Activated T-cell treated with anti-CD3 and anti-CD28 coated beads, Interleukin-2, amount 50 U/mL, for 24 hours (primary cell): ENCODE measurements at places on chromosomes 13 and 19.
A peak's percentile ranks its signal among the peaks of the same experiment; 100 is the strongest.

- no peaks in the 10 kb centered on the region for H3K36me3 ChIP-seq
- peaks cover 17% of the 10 kb centered on the region for H3K4me1 ChIP-seq
- H3K27me3 ChIP-seq: peaks cover 56% of the 10 kb centered on the region
- no peak overlapping the region for H3K4me3 ChIP-seq
- no peak for DNase-seq
- no peak overlapping the region for H3K27ac ChIP-seq
These were observed 3.0 kb downstream of the TTYH1 start for GRCh38 chr19:54418030-54418929.

DNA sequence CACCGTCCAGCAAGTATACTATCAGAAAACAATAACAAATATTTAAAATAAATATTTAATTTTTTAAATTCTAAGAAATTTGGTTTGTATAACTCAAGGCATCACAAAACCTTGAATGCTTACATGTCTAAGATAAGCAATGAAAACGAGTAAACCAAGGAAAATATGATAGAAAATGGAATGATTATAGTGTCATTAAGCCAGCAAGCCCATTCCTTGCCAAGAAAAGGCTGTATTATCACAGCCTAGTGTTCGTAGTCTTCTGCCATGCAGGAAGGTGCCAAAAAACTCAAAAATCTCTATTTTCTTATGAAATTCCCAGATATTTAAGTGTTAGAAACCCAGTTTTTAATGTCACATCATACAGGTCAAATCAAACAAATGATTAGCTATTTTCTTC lies 136.4 kb downstream of the STOML3 start:
- H3K4me1 ChIP-seq: no peaks in the 10 kb centered on the region
- no peak overlapping the region for H3K4me3 ChIP-seq
- H3K27me3 ChIP-seq: peaks cover 6% of the 10 kb centered on the region
- no peak for DNase-seq

DNA sequence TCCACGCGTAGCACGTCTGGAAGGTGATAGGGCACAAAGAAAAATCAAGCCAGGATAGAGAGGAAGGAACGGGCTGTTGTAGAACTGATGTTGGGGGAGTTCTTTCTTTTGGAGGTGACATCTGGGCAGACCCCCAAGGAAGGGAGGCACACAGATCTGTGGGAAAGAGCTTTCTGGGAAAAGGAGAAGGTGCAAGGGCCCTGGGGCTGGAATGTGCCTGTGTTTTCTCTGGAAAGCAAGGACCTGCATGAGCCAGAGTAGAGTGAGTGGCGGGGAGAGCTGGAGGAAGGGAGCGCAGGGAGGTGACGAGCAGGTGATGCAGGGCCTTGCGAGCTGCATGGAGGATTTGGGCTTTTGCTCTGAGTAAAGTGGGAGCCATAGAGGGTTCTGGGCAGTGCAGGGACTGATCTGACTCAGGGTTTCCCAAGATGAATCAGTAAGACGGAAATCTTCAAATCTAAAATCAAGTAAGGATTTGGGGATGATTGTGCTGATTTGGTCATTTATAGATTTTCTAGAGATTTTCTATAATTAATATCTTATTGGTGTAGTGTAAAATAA lies 30.8 kb downstream of the SMARCA4 start:
- H3K4me1 ChIP-seq: peaks cover 5% of the 10 kb centered on the region
- no peak overlapping the region for H3K4me3 ChIP-seq
- H3K27ac ChIP-seq: peak overlapping the region; percentile 32
- DNase-seq: no peak

DNA sequence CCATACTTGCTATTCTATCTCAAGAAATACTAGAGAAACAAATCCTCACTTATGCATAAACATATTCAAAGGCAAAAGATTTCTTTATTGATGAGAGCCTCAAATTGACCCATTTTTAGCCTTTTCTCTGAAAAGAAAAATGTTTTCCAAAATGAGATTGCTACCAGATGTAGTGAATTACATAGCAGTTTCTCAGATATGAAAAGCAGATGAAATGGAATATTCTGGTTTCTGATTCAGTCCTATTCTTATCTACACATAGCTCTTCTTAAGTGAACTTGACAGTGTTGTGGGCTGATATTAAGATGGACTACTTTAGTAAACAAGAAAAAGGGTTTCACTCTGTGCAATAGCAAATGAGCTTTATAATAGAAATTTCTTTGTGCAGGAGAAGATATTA lies 183.5 kb downstream of the DNAJC15 start:
- no peak for DNase-seq
- no peaks in the 10 kb centered on the region for H3K36me3 ChIP-seq
- no peaks in the 10 kb centered on the region for H3K4me1 ChIP-seq
- H3K27ac ChIP-seq: no peak overlapping the region

DNA sequence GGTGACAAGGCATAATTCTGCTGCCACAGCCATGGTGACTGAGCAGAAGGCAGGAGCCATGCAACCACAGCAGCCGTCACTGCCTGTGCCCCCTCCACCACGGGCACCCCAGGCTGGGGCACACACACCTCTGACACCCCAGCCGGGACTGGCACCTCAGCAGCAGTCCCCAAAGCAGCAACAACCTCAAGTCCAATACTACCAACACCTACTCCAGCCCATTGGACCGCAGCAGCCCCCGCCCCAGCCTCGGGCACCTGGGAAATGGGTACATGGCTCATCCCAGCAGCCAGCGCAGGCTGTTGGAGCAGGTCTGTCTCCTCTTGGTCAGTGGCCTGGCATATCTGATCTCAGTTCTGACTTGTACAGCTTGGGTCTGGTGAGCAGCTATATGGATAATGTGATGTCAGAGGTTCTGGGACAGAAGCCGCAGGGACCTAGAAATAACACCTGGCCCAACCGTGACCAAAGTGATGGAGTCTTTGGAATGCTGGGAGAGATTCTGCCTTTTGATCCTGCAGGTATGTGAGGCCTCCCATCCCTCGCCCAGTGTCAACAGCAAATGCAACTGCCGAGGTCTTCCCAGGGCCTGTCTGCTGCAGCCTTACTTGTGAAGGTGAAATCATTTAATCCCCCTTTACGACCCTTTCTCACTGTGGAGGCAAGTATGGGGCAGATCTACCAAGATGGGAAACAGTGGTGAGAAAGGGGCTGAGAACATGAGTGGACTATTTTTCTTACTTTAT lies 22.9 kb upstream of the GPI start:
- DNase-seq: no peak
- peaks cover 62% of the 10 kb centered on the region for H3K36me3 ChIP-seq
- H3K4me1 ChIP-seq: peaks cover 7% of the 10 kb centered on the region
- no peaks in the 10 kb centered on the region for H3K27me3 ChIP-seq
- H3K27ac ChIP-seq: no peak overlapping the region
- H3K4me3 ChIP-seq: no peak overlapping the region

- no peak overlapping the region for H3K4me3 ChIP-seq
- H3K36me3 ChIP-seq: no peaks in the 10 kb centered on the region
- H3K4me1 ChIP-seq: peaks cover 32% of the 10 kb centered on the region
These were observed 94.3 kb upstream of the MBNL2 start for GRCh38 chr13:97127842-97128241.

DNA sequence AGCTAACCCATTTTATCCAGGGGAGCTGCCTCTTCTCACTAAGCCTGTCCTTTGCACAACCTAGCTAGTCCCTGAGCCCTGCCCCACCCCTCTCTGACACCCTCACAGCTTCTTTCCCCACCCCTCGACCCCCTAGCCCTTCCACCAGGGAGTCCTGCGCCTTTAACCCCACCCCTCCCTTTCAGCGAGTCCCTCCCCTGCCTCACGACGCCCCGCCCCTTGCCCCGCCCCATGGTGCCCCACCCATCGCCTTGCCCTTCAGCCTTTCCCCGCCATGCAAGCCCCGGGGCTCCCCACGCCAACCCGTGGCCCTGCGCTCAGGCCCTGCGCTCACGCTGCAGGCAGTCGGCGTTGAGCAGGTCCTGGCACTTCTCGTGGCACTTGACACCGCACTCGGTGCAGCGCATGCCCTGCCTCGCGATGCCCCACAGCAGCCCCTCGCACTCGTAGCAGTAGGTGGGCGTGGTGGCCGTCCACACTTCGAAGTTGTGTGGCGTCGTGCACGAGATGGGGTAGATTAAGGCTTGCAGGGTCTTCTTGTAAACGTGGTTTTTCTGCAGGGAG lies 40.0 kb downstream of the UNC13A start:
- H3K36me3 ChIP-seq: no peaks in the 10 kb centered on the region
- no peak overlapping the region for H3K27ac ChIP-seq
- peaks cover 31% of the 10 kb centered on the region for H3K27me3 ChIP-seq
- no peak for DNase-seq
- no peak overlapping the region for H3K4me3 ChIP-seq

- H3K4me1 ChIP-seq: no peaks in the 10 kb centered on the region
- no peak overlapping the region for H3K4me3 ChIP-seq
- H3K36me3 ChIP-seq: no peaks in the 10 kb centered on the region
- peaks cover 5% of the 10 kb centered on the region for H3K27me3 ChIP-seq
- H3K27ac ChIP-seq: no peak overlapping the region
These were observed 26.7 kb upstream of the RNF113B start for GRCh38 chr13:98203646-98204326.

GRCh38 chr13:103531278-103531677 lies 465.1 kb upstream of the SLC10A2 start:
- H3K4me3 ChIP-seq: no peak overlapping the region
- H3K27ac ChIP-seq: no peak overlapping the region
- H3K36me3 ChIP-seq: no peaks in the 10 kb centered on the region
- H3K27me3 ChIP-seq: no peaks in the 10 kb centered on the region

DNA sequence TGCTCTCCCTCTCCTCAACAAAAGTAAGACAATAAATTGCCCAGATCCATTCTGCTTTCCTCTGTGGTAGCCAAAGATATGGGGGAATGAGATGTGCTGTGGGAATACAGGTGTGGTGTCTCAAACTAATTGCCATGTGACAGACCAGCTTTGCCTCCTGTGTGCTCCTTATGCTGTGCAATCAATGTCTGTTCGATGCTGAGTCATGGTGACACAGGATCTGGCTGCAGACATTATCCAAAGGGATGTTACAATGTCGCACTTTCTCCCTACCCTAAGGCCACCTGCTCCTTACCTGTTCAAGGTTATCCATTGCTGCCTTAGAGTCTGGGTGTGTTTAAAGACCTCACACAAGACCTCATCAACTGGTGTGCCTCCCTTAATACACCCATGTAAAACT lies 32.5 kb downstream of the FGF14 start:
- H3K4me1 ChIP-seq: no peaks in the 10 kb centered on the region
- peaks cover 6% of the 10 kb centered on the region for H3K27me3 ChIP-seq
- no peak for DNase-seq
- no peak overlapping the region for H3K27ac ChIP-seq
- no peaks in the 10 kb centered on the region for H3K36me3 ChIP-seq

- no peak overlapping the region for H3K27ac ChIP-seq
- H3K36me3 ChIP-seq: no peaks in the 10 kb centered on the region
- no peaks in the 10 kb centered on the region for H3K27me3 ChIP-seq
- H3K4me3 ChIP-seq: no peak overlapping the region
- no peak for DNase-seq
These were observed 331.3 kb downstream of the NDFIP2 start for GRCh38 chr13:79812070-79812850.

DNA sequence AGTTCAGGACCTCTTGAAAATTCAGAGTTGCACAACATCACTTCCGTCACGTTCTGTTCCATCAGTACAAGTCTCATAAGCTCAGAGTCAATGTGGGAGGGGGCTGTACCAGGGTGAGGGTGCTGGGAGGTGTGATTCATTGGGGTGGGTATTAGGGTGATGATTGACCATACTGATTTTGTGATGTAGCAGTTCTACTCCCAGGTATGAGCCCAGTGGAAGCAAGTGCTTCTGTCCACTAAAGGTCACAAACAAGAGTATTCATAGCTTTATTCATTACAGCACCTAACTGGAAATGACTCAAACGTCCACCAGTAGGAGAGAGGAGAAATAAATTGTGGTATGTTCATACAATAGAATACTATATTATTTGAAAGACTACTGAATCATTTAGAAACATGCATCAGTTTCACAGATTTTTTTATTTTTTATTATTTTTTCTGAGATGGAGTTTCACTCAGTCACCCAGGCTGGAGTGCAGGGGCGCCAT lies 12.1 kb upstream of the UPF3A start:
- H3K36me3 ChIP-seq: peaks cover 88% of the 10 kb centered on the region
- peaks cover 29% of the 10 kb centered on the region for H3K4me1 ChIP-seq
- no peaks in the 10 kb centered on the region for H3K27me3 ChIP-seq
- H3K27ac ChIP-seq: peak overlapping the region; percentile 90

DNA sequence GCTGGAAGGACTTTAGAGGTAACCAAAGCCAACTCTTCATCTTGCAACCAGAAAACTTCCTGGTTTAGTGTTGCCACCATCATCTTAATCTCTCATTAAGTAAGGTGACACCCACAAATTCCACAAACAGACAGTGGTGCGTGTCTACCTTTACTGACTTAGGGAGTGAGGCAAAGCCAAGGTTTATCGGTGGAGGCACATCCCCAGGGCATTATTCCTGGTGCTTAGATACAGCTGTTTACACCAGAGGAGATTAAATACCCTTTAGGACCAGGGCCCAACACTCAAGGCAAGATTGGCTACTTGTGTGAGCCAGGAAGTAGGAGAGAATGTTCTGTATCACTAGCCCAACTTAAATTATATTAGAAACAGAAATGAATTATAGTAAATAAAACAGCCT lies 9.5 kb downstream of the STOML3 start:
- no peak for DNase-seq
- H3K27ac ChIP-seq: no peak overlapping the region
- peaks cover 16% of the 10 kb centered on the region for H3K27me3 ChIP-seq

DNA sequence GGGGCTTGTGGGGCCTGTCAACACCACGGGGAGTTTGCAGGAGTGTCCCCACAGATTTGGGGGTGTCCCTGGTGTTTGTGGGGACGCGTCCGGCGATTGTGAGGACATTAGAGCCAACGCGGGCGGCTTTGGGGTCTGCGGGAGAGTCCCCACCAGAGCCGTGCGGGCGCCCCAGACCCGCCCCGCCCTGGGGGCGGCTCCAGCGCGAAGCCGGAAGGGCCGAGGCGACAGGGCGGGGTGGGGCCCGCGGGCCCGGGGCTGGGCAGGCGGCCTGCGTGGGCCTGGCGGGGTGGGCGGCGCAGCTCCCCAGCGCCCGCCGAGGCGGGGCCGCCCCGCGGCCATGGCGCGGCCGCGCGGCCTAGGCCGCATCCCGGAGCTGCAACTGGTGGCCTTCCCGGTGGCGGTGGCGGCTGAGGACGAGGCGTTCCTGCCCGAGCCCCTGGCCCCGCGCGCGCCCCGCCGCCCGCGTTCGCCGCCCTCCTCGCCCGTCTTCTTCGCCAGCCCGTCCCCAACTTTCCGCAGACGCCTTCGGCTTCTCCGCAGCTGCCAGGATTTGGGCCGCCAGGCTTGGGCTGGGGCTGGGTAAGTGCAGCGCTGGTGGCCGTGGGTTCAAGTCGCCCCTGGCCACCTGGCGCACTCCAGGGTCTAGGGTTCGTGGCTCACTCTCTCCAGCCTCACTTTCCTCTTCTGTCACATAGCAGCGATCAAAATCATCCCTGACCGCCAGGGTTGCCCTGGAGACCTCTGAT lies 10.3 kb downstream of the PDE4A start:
- H3K27me3 ChIP-seq: peaks cover 41% of the 10 kb centered on the region
- peak overlapping the region; percentile 89 for H3K27ac ChIP-seq
- H3K36me3 ChIP-seq: no peaks in the 10 kb centered on the region
